ENCODE measurements at places on chromosomes 3 and 15.

DNA sequence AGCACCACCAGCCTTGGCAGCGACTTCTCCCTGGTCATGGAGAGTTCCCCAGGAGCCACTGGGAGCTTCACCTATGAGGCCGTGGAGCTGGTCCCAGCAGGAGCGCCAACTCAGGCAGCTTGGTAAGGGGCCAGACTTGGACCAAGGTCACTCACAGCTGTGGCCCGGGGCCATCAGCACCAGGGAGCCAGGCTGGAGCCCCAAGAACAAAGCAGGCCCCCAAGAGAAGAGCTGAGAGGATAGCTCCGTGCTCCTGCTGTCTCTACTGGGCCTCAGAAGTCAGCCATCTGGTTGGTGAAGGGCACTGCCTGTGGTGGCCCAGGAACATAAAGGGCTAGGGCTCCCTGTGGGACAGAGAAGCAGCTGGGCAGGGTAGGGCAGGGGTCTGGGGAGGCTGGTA, 14.7 kb upstream of the CPNE9 start:
- DNase-seq: no peak

DNA sequence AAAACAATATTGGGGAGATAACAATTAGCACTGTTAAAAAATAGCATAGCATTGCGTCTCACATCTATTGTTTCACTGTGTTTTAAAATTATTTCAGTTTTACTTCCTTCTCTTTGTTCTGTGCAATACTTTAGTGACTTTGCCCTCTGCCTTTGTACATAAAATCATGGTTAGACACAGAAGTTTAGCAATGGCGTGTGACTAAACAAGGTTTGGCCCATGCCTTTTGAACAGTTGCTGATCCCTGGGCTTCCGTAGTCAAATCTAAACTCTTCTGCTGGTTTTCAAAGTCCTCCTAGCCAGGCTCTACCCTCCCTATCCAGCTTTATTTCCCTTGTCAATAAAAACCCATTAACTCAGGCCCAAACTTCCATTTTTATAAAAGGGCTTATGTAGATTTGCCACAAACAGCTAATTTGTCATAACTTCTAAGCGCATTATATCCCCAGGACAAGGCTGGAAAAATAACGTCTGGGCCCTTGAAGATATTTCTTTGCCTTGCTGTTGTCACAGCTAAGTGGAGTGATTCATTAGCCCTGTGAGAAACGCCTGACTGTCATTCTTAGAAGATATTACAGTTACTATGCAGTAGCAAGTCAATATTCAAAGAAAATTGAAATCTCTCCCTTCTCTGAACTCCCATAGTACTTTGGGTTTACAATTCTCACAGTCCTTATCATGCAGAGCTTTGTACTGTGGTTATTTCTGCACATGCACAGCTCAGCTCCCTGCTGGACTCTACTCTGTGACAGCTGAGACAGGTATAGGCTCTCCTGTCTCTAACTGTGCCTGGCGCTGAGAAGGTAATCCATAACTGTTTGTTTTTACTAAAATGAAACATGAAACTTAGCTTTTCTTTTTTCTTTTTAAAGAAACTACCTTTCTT, 123.4 kb upstream of the SLC24A5 start:
- DNase-seq: no peak

- DNase-seq: no peak
Measured at GRCh38 chr3:171064461-171064860, 37.9 kb upstream of the SLC2A2 start.

- peak; percentile 18 for DNase-seq
Measured at GRCh38 chr15:78638658-78639314, 2.2 kb downstream of the CHRNB4 start.

DNA sequence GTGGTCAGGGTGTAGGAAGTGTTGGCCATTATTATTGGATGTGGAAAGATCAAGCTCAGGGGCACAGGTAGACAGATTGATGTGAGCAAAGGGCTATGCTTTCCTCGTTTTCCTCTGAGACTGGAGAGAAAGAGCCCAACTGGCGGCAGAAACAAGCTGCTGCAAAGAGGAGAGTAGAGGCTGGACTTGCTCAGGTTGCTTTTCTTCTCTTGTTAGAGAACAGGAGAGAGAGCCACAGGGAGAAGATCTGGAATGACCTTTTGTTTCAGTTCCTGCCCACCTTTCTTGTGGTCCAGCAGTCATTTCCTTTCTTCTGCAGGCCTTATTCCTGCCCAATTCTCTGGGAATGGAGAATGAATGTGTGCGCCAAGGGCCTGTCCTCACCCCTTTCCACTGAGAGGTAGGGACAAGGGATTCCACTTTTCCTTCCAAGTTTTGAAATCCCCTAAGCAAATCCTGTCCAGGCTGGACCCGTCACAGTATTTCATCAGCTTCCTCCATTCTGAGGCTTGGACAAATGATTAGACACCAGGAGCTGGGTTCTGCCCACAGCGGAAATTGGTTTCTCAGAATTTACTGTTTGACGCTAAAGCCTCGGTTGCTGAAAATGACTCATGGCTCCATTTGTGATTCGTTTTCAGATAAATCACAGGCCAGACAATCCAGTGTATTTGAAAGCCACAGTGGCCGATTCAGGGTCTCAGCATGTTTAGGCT, 16.1 kb downstream of the ZNF80 start:
- no peak for DNase-seq

GRCh38 chr15:80787316-80787715, 8.1 kb downstream of the CEMIP start:
- DNase-seq: no peak

GRCh38 chr3:184230603-184231528, 1.5 kb downstream of the VWA5B2 start:
- no peak for DNase-seq

- no peak for DNase-seq
Measured at GRCh38 chr3:30597131-30597768, 9.2 kb upstream of the TGFBR2 start.

- no peak for DNase-seq
Measured at GRCh38 chr3:156378871-156379270, 176.0 kb downstream of the SSR3 start.

GRCh38 chr15:73957276-73957675, 31.0 kb downstream of the LOXL1 start:
- no peak for DNase-seq

- no peak for DNase-seq
Measured at GRCh38 chr3:170247875-170248274, 25.7 kb downstream of the PRKCI start.

- DNase-seq: no peak
Measured at GRCh38 chr15:98967916-98968315, 39.7 kb downstream of the PGPEP1L start.

GRCh38 chr3:152638707-152639450, 196.1 kb upstream of the P2RY1 start:
- DNase-seq: no peak

GRCh38 chr3:134315286-134316106, 58.8 kb downstream of the AMOTL2 start:
- DNase-seq: no peak

GRCh38 chr3:18122264-18122663, 302.9 kb downstream of the SATB1 start:
- no peak for DNase-seq

All from activated T-helper 1 cell treated with anti-CD3 and anti-CD28 coated beads, Interleukin-2, amount 50 U/mL, for 16 hours (primary cell).